ENCODE measurements at places on chromosomes 2 and 18.
A peak's percentile ranks its signal among the peaks of the same experiment; 100 is the strongest.

DNA sequence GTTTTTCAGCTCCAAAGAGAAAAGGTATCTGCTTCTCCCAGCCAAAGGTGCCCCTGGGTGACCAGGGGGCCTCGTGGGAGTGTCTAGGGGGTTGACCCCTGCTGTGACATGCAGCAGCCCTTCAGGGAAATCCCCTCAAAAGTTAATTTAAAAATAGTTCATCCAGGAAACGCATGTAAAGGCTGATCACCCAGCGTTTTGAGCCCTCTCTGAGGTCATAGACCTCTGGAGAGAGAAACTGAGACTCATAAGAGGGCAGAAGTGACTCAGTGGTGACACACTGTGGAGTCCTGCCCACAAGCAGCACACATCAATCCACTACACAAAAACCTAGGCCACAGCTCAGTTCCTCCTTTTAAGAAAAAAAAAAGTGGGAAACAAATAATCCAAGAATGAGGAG is 11.9 kb downstream of the GAL3ST2 start:
- DNase-seq: no peak

GRCh38 chr2:109171444-109172334 is 42.7 kb downstream of the SH3RF3 start:
- DNase-seq: peak; percentile 62

GRCh38 chr18:75654851-75655751 is 227.6 kb upstream of the SMIM21 start:
- DNase-seq: no peak

DNA sequence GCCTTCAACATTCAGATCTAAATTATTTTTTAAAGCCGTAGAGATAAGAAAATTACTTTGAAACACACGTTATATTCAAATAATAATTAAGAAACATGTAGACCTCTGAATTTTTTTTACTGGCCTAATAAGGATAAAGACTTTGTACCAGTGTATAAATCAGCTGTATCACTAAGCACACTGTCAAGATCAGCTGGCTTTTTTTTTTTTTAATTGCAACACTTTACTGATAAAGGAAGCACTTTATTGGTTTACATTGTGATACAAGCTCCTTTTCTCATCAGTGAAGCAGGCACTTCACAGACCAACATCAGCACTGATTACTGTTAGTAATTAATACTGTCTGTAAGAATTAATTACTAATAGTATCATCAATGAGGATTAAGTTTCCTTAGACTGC is 88.5 kb downstream of the RBBP8 start:
- no peak for DNase-seq

DNA sequence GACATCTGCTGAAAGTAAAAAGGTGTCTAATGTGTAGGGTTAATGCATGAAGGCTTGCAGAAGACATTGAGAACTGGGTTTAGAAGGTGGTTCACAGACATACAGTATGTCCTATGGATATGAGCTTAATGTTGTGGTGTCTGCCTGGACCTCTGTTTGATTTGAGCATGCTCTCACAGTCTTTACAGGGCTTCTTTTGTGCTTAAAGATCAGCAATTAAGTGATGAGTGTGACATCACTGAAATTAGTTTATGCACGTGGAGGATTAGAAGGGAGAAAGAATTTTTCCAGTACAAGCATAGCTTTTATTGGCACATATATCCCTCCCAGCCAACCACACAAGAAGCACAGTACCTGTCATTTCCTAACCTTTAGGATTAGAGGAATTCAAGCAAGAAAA is 367.5 kb upstream of the RAB12 start:
- no peak for DNase-seq

- DNase-seq: no peak
These were observed 287.8 kb upstream of the CCDC68 start for GRCh38 chr18:55247032-55247431.

- no peak for DNase-seq
These were observed 5.4 kb downstream of the SNORC start for GRCh38 chr2:232875256-232876121.

DNA sequence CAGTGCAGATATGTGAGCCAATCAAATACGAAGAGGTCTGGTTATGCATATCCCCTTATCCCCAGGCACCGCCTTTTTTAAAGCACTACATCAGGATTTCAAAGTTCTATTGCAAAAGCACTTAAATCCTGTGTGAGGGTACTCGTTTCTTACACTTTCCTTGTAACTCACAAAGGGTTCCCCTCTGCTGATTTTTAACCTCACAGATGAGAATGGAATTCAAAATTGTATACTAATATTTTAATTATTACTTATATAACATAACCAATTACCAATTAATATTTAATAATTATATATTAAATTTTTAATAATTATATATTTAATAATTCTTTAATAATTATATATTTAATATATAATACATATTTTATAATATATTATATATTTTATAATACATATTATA is 126.2 kb upstream of the MAPRE2 start:
- no peak for DNase-seq

DNA sequence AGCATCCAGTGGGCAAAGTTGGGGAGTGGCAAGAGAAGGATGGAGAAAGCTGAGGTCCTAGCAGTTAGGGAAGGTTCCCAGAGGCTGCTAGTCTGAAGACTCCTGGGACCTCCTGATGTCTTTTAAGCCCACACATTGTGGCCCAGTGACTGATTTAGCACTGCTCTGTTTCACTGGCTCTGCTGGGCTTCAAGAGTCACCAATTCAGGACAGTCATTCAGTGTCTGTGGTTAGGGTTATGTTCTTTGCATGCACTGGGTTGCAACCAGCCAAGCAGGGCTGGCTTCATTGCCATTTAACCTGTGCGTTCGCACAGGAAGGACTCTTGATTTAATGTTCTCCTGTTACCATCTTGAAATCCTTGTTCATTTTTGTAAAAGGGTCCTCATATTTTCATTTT is 199.2 kb downstream of the ICOS start:
- DNase-seq: no peak

GRCh38 chr2:10524341-10524740 is 76.2 kb upstream of the ODC1 start:
- DNase-seq: no peak

DNA sequence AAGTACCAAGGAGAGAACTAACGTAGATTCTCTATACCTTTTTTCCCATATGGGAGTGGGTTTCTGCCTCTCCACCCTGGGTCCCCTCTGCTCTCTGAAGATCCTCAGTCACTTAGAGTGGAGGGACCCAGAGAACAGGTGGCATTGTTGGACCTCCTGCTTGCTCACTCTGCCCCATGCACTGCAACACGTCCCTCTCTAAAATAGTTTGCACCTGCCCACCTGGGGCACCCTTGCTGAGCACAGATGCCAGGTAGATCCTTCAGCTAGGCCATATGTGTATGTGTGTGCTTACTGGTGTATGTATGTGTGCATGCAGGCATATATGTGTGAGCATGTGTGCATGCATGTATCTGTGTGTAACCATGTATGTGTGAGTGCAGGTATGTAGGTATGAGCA is 2.2 kb downstream of the IL36RN start:
- DNase-seq: no peak

DNA sequence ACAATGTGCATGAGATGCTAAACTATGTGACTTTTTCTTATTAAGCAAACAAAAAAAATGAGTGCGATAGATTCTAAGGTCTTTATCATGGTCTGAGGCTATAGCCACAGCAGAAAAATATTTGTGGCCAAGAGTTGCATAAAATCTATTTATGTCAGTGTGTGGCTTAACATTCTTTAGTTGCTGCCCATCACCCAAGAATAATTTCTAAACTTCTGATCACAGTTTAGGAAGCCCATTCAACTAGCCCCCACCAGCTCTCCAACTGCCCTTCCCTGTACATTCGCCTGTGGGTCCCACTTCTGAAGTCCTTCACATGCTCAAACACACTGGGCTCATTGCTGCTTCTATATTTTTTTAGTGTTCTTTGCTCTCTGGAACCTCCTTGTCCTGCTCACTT is 107.1 kb downstream of the CTNNA2 start:
- no peak for DNase-seq

- no peak for DNase-seq
These were observed 86.1 kb downstream of the FARSB start for GRCh38 chr2:222569826-222570225.

DNA sequence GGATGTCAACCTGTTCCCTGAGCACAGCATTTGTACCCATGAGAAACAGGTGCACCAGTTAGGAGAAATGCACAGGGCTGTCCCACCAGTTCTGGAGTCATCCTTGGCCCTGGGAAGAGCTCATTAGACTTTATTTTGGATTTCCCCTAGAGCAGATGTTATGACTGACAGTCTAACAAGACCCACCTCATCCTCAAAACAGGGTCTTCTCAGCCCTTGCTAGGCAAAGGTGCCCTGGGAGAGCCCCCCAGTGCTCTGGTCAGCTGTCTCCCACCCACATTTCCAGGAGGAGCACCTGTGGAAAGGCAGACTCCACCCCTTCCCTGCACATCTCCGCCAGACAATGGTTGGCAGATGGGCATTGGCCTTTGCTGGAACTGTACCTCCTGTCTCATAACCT is 5.7 kb upstream of the SP100 start:
- no peak for DNase-seq

GRCh38 chr18:22613788-22614187 is 196.1 kb upstream of the CTAGE1 start:
- no peak for DNase-seq

GRCh38 chr2:160197587-160197986 is 2.5 kb downstream of the ITGB6 start:
- DNase-seq: no peak
